ENCODE measurements at places on chromosomes 2 and 18. TPM values are rescaled to one million over a fixed set of nuclear protein-coding genes. Genes with fewer than 3 reads are reported as not detected.

GRCh38 chr2:53785366-53785765 is 1.4 kb downstream of the ASB3 start:
- no peak for DNase-seq

DNA sequence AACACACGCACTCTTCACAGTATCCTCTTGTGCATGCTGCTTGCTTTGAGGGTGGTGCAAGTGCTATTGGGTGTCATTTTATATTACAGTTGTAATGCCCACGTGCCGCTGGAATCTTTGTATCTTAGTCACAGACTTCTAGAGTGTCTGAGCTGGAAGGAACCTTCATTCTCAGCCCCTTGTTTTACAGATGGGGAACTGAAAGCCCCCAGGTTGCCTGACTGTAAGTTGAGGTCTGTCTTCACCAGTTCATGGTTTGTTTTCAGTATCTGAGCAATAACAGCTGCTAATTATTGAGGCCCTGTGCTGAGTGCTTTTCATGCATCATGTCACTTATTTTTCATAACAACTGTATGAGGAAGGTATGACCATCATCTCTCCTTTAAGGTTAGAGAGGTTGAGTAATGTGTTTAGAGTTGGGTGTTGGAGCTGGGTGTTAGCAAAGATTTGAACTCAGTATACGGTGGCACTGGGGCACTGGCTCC is 77.0 kb downstream of the PRKCE start:
- no peak for DNase-seq

The SOWAHC gene
- total RNA-seq = 7.1 TPM

DNA sequence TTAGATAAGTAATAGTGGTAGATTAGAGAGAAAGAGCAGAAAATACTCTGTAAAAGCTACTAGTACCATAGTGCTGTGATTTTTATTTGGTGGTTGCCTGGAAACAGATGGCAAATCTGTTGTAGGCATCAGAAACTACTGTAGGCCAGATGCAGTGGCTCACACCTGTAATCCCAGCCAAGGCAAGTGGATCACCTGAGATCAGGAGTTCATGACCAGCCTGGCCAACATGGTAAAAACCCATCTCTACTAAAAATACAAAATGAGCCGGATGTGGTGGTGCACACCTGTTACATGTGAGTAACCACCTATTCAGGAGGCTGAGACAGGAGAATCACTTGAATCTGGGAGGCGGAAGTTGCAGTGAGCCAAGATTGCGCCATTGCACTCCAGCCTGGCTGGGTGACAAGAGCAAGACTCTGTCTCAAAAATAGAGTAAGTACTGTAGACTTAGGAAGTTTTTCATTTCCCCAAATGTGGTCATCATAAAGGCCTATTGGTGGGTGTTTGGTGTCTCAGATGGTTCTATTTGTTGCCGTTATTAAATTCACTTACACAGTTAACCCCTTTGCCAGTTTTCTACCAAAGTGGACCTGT is 79.6 kb downstream of the SPTBN1 start:
- DNase-seq = no peak

DNA sequence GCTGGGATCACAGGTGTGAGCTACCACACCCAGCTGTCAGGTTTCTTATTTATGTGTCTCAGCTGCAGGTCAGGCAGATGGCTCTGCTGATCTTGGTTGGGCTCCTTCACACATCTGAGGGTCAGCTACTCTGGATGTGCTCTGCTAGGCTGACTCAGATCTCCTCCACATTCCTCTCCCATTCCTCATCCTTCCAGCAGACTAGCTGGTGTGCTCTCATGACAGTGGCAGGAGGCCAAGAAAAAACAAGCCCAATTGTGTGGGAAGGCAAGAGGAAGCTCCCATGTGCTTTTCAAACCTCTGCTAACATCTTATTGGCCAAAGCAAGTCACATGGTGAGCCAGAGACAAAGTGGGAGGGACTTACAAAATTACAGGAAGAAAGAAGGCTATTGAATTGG is 11.7 kb upstream of the MSH6 start:
- peak; percentile 96 for DNase-seq

The CDK15 gene
- 1.3 TPM for total RNA-seq

- peak; percentile 66 for DNase-seq
Measured at GRCh38 chr2:42125841-42126594, 43.1 kb upstream of the EML4 start.

The POTEC gene
- not detected for total RNA-seq

The C2orf69 gene
- total RNA-seq = 13.2 TPM

The ALPI gene
- not detected for total RNA-seq

DNA sequence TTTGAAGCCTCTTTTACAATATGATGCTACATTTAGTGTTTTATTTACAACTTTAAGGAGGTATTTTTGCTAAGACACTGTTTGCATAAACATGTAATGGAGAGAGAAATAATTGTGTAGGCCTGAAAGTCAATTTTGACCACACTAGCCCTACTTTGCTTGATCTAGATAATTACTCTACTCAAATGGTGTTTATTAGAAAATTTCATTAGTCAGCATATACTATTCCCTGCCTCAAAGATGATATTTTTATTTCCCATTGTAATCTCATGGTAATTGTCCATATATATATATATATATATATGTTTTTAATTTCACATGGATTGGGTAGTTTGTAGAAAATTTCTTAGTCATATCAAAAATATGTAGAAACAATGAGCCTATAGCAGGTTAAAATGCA is 632.2 kb downstream of the SATB2 start:
- no peak for DNase-seq

GRCh38 chr2:158561054-158561453 is 104.3 kb downstream of the PKP4 start:
- no peak for DNase-seq

- no peak for DNase-seq
Measured at GRCh38 chr2:70903171-70903570, 32.5 kb upstream of the ATP6V1B1 start.

DNA sequence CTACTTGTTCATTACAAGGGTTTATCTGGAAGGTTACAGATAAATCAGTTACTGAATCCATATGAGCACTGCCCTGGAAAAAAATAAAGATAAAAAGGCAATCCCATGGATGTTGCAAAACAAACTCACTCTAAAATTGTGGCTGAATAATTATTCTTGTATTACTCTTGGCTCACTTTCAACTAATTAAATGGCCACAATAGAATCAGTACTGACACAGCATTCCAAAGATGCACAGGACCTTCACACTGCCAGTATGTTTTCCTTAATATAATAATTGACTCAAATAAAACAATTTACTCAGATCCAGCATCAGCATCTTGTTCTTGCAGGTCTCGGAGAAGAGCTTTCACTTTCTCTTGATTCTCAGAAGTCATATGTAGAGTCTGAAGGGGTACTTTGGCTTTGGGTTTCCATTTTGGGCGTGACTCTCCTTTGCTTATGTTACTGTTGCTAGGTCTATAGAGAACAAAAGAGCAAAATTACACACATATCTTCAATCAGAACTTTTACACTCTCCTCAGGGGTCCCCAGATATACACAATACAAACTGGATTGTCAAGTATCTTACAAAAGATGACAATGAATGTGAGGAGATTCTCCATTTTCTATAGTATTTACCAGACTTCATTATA is 12.6 kb downstream of the DHX57 start:
- no peak for DNase-seq

The TYW5 gene
- total RNA-seq = 10.1 TPM

DNA sequence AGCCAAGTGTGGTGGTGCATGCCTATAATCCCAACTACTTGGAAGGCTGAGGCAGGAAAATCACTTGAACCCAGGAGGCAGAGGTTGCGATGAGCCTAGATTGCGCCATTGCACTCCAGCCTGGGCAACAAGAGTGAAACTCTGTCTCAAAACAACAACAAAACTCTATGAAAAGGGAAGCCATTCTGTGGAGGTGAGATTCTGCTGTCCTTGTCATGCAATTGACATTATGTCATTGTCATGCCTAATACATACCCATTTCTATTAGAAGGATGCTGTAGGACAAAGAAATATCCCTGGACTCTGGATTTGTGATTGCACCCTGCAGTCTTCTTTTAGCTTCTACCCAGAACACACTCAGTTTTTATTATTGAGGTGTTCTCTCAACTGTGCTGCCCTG is 8.6 kb downstream of the RASGRP3 start:
- DNase-seq = no peak

DNA sequence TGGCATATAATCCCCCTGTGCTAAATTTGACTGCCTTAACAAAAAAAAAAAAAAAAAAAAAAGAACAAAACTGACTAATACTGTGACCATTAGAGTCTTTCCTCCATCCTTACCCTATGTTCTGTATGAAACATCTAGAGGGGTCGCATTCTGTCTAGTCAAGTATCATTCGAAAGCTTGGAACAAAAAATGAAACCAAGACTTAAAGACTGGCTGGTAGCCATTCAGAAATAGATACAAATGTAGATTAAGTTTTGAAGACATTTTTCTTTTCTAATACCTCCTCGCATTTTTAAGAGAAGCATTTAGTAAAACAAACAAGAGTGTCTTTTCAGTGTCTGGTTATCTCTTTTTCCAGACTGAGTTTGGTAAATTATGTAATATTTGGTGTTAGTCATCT is 66.7 kb downstream of the SPATS2L start:
- no peak for DNase-seq

The GPR55 gene
- total RNA-seq = not detected

GRCh38 chr18:46700066-46700824 is 43.2 kb upstream of the LOXHD1 start:
- DNase-seq = no peak

GRCh38 chr2:232365621-232366321 is 12.8 kb upstream of the ALPP start:
- no peak for DNase-seq

- DNase-seq = peak; percentile 34
Measured at GRCh38 chr2:96197546-96198255, 10.9 kb downstream of the STARD7 start.

The LDLRAD4 gene
- not detected for total RNA-seq

DNA sequence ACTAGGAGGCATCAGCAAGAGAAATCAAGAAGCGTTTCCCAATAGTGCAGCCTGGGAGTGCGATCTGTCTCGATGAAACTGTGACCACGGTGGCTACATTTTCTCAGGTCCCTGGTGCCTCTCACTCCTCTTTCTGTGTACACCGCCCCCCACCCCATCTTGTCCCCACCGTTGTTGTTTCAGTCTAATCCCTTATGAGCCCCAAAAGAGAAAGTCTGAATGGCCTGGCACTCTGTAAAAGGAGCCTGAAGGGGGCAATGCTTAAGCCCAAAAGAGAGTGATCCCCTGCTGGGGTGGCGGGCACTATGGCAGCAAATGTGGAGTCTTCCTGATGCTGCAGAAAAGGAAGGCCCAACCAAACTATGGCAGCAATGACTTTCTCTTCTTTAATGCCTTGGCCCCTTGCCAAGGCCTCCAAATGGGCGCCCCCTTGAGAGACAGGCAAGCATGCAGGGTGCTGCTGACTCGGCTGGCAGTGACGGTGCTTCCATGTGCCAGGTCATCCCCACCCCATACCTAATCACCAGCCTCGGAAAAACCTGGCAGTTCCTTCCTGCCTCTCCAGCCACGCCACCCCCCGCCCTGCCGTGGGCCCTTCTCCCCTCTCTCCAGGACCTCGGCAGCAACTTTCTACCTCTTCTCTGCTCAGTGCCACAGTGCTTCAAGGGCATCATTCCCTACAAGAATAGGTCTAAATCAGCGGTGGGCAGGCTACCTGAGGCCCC is 123.0 kb downstream of the CYP26B1 start:
- no peak for DNase-seq

GRCh38 chr18:4748975-4749374 is 293.9 kb upstream of the DLGAP1 start:
- DNase-seq = no peak

DNA sequence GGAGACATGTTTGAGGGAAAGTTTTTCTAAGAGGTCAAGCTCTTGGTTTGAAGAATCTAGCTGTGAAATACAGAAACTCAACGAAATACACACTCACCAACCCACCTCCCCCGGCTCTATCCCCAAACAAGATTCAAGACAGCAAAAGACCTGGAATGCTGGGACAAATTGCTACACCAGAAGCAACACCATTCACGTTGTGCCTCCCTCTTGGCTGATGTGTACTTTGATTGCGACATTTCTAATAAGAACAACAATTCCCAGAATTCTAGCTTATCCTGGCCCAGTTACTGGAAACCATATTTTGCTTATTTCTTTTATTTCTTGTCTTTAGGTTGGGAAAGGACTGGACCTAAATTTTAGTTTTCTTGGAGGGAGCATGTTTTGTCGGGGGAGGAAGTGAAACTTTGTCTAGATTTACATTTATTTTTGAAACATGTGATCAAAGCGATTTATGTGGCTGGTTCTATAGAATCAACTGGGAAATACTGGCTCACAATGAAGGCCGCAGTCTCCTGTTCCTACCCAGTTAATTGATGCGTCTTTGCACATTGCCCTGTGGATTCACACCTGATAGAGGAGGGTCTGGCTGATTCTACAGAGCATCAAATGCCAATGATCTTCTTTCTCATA is 29.6 kb upstream of the LPIN1 start:
- DNase-seq = no peak

The DYSF gene
- not detected for total RNA-seq

The C18orf32 gene
- total RNA-seq = 11.9 TPM

DNA sequence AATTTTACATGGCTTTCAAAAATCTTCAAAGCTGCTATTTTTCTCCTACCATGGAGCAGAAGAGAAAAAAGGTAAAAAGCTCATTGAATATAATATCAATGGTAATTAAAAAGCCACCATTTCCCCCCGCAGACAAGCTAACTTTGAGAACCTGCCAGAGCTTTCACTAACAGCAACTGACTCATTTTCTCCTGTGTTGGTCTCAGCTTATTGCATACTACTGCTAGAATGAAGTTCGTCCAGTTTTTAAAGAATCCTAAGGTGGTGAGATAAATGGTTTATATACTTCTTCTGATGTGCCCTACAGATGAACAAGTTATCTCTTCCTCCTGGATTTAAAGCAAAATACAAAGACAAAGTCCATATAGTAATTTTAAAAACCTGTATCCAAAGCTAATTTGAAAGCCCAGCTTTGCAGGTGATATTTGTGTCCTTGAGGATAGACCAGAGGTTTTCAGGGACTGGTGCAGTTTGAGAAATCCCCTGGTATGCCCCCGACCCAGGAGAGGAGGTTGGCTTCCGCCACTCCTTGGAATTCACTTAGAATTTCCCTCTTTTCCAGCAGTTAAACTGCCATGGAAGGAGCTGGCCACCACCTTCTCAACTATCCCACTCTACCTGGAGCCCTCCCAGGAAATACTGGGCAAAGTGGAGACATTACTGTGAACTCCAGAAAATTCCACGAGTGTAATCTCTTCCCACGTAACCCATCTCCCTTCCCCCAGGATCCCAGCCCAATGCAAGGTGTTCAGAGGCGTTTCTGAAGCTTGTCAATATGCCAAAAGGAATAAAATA is 17.5 kb downstream of the YPEL5 start:
- DNase-seq = no peak

- peak; percentile 53 for DNase-seq
Measured at GRCh38 chr2:163198972-163199371, 360.4 kb upstream of the KCNH7 start.

- DNase-seq = no peak
Measured at GRCh38 chr2:84283506-84283905, 175.6 kb downstream of the SUCLG1 start.

DNA sequence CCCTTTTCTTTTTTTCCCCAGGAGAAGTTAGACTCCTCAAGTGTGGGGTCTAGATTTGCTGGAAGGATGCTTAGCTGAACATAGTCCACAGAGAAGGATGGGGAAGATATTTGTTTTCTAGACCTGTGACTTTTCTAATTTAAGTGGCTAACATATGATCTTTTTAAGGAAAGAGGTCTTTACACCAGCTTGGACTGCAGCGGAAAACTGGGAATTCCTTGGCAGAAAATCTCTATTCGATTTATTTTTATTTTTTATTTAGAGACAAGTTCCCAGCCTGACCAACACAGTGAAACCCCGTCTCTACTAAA is 148.4 kb downstream of the MYCN start:
- DNase-seq = no peak
